ENCODE measurements at places on chromosomes 7 and 10.

DNA sequence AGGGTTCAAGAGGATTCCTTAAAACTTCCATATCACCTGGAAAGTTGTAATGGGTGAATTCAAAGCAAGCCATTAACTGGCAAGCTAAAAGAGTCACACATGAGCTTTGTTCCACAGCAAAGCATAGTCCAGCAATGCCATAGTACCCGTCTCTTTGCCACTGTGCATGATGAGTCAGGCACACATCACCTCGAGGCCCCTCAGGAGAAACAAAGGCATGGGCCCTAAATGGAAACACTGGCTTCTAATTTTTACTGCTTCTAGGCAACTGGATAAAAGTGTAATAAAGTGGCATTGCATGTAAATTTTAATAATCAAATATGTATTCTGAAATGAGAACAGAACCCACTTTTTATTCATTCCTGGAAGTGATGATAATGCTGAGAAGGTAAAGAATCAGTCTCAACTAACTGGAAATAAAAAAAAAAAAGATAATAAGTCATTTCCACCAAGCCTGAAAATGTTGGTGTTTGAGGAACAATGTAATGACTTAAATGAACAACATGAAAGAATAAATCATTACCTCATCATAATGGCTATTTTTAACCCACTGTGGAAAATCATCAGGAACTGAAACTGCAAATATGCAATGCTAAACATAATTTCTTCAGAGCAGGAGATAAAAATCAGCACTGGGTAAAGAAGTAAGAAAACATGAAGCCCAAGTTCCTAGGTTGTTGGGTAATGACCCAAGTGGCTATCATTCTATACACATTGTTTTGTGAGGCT lies 104.9 kb downstream of the CDK6 start:
- H3K27ac ChIP-seq = peak overlapping the region; percentile 61
- H3K4me1 ChIP-seq = peaks cover 66% of the 10 kb centered on the region

DNA sequence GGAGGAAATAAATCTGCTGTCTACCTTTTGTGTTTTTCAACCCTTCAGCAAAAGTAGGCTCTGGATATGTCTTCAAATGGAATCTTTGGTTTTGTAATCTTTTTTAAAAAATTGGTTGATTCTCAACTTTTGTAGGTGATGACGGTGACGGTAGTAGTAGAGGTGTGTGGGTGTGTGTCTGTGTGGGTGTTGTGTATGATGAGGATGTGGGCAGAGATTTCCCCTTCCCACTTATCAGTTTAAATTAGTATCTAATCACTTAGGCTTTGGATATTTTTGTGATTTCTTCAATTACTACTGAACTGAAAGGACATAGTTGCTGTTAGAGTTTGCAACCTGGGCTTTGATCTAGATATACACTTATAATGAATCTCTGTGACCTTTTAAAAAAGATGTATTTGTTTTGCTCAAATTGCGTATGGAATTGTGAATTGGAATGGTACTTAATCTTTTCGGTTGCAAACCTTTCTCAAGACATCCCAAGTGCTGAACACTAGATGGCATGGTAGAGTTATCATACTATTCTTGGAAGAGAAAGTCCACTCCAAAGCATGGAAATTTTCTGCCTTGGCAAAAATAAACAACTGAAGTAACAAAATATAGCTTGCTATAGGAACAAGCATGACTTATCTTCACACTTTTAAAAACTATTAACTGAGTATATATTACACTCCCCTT lies 51.9 kb upstream of the A1CF start:
- H3K4me1 ChIP-seq = peaks cover 6% of the 10 kb centered on the region
- H3K4me3 ChIP-seq = no peak overlapping the region
- no peaks in the 10 kb centered on the region for H3K36me3 ChIP-seq

DNA sequence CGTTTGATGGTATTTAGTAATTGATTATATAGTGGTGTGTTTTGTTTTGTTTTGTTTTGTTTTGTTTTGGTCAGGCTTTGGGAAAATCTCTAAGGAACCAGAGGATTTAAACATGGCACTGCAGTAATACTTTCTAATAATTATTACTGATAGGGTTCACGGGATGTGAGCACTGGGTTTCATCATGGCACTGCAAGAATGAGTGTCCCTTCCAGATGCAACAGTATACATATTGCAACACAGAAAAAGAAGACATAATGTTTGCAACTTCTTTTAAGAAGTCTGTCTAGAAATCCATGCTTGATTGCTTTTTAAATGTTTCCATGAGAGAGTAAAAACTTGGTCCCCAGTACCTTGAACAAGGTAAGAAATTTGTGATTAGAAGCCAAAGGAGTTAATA lies 2.2 kb upstream of the CDCA7L start:
- H3K27ac ChIP-seq = no peak overlapping the region
- no peaks in the 10 kb centered on the region for H3K27me3 ChIP-seq
- H3K4me3 ChIP-seq = no peak overlapping the region
- no peaks in the 10 kb centered on the region for H3K36me3 ChIP-seq
- peaks cover 20% of the 10 kb centered on the region for H3K4me1 ChIP-seq

- no peak overlapping the region for H3K4me3 ChIP-seq
- no peak overlapping the region for H3K27ac ChIP-seq
- no peaks in the 10 kb centered on the region for H3K27me3 ChIP-seq
- 0 out of 2 replicates have a peak, but pooled peaks cover 6% of the 10 kb centered on the region for H3K36me3 ChIP-seq
- no peak for DNase-seq
- no peaks in the 10 kb centered on the region for H3K4me1 ChIP-seq
Measured at GRCh38 chr7:73434701-73435069, 1.1 kb downstream of the FZD9 start.

- no peak for DNase-seq
- H3K4me1 ChIP-seq = no peaks in the 10 kb centered on the region
- H3K27me3 ChIP-seq = no peaks in the 10 kb centered on the region
- H3K36me3 ChIP-seq = no peaks in the 10 kb centered on the region
Measured at GRCh38 chr10:121525251-121526134, 72.8 kb downstream of the FGFR2 start.

- H3K27me3 ChIP-seq = peaks cover 43% of the 10 kb centered on the region
- H3K27ac ChIP-seq = no peak overlapping the region
- no peaks in the 10 kb centered on the region for H3K36me3 ChIP-seq
- H3K4me3 ChIP-seq = no peak overlapping the region
Measured at GRCh38 chr10:129897871-129898626, 66.0 kb downstream of the EBF3 start.

DNA sequence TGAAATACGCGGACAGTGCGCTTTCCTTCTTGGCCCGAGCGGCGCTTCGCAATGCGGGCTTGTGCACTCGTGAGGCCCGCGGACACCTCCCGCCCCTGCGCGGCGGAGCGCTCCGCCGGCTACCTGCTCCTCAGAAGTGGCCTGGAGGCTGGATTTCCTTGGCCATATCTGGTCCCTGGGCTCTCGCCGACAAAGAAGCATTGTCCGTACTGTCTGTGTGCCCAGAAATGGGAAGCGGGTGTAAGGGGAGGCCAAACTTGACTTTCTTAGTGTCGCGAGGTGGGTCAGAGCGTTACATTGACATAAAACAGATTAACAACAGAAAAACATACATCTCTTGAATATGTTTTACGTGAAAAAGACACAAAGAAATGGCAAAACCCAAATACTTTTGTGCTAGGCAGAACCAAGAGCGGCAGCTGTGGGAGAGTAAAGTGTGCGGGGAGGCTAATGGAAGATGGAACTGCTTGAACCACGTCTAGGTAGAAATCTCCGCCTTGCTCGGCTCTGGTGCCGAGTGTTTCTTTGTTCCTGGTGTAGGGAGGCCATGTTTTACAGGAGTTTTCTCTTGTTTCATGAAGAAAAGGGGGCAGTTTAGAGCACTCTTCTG lies 1.4 kb downstream of the LANCL2 start:
- no peaks in the 10 kb centered on the region for H3K27me3 ChIP-seq
- peak overlapping the region; percentile 86 for H3K27ac ChIP-seq
- peaks cover 24% of the 10 kb centered on the region for H3K4me1 ChIP-seq
- DNase-seq = peak; percentile 30

- peaks cover 8% of the 10 kb centered on the region for H3K4me1 ChIP-seq
- H3K27me3 ChIP-seq = no peaks in the 10 kb centered on the region
- peak within 1 kb of the TSS; percentile 85 for H3K4me3 ChIP-seq
- peak within 1 kb of the TSS; percentile 88 for H3K27ac ChIP-seq
- peak; percentile 97 for DNase-seq
Measured at GRCh38 chr7:64313740-64314491, at the start of gene ZNF736. ZNF736 (plus strand) TSS chr7:64313961; CDS start chr7:64314151, 190 bp downstream.

Data from GM23248 (cell line).